ENCODE measurements at places on chromosomes 3 and 15.

DNA sequence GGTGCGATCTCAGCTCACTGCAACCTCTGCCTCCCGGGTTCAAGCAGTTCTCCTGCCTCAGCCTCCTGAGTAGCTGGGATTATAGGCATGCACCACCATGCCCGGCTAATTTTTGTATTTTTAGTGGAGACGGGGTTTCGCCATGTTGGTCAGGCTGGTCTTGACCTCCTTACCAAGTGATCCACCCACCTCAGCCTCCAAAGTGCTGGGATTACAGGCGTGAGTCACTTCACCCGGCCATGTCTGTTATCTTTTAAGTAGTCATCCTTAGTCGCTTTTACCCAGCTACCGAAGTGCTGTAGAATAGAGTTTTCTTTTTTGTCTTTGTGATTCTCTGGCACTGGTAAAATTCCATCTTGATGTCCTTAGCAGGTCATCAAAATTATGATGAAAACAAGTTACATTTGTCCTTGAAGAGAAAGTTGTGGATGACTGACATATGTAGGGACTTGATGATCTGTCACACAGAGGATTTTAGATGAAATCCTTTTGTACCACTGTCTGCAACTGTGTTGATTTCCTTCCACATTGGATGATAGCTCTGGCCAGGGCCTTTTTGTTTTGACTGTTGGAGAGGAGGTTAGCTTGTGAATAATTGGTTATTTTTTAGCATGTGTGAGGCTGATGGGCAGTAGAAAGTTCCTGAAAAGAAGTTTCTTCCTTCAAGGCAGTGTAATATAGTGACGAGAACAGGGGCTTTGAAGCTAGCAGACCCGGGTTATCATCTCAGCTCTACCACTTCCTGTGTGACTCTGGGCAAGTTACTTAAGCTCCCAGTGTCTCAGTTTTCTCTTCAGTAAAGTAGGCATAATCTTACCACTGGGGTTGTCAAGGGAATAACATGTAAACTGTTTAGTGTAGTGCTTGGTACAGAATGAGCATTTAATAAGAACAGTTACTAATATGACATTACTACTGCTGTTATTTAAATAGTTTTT is 18.8 kb downstream of the ATG7 start:
- DNase-seq = peak; percentile 30

DNA sequence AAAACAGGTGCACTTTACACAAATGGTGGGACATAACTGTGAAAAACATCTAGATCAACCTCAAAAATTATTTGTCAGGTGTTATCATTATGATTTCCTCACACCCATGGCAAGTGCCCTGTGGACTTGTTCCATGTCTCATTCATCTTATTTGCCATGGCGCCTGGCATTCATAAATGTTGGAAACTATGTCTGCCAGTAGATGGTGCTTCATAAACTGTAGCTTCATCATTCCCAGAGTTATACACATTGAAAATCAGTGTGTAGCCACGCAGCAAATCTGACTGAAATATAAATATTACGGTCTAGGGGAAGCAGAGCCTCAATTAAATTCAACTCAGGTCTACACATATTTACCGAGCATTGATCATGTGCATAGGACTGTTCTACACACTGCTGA is 90.7 kb downstream of the IMPG2 start:
- DNase-seq = no peak

DNA sequence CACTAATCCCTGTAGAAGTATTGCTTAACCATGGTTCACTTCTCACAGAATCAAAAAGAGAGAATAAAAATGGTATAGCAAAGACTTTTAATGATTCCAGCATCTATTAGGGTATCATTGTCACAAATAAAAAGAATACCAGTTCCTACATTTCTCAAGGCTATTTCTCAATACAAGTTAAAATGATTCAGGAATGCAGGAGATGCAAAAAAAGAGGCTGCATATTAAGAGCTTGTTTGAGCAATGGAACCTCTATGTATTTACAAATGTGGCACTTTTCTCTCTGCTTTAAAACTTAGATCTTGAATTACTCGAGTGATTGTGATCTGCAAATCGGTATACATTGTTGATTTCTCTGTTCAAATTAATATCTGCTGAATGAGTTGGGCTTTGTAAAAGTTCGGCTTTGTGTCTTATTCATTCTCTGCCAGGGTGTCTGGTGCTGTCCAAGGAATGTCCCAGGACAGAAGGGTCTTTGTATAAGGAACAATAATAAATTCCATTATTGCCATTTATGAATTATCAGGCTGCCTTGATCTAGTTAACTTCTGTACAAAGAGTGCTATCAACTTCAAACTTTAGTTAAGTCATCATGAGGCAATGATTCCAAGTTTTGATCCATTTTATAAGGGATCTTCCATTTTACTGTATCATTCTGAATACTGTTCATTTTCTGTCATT is 364.2 kb downstream of the RBMS3 start:
- DNase-seq = no peak

GRCh38 chr15:74461847-74462511 is 1.0 kb upstream of the UBL7 start:
- DNase-seq = no peak

DNA sequence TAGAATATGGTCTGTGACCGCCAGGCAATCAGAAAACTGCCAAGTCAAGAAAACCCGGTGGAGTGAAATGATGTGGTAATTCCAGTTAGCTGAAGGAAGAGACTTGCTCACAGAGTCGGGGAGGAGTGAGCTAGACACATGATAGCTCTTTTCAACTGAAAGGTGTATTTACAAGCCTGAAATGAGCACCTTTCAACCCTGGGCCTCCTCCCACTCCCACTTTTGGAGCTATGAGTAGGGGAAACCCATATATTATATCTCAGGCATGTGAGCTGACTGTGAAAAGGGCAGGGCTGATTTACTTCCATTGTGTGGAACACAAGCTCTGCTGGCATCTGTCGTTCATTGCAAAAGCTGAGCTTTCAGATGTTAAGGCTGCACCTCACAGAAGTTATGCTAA is 960.2 kb downstream of the TUSC7 start:
- no peak for DNase-seq

DNA sequence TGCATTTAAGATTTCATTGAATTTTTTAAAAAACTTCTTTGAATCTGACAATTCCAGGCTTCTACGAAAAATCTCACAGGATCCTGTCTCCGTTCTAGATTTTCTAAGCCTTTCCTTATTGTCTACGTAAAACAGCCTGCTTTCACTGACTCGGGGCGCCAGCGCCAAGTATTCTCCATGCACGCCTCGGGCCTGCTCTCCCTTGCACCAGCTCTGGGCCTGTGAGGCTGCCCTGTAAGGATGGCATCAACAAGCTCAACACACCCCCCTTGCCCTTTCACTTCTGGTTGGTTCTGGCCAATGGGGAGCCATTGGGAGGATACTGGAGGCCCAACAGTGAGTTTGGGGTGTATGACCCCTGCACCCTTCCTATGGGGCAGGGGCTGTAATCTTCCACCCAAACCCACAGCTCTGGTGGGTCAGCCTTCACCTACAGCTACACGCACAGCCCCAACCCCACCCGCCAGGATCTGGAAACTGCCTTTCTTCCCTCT is 47.8 kb downstream of the SLC41A3 start:
- no peak for DNase-seq

DNA sequence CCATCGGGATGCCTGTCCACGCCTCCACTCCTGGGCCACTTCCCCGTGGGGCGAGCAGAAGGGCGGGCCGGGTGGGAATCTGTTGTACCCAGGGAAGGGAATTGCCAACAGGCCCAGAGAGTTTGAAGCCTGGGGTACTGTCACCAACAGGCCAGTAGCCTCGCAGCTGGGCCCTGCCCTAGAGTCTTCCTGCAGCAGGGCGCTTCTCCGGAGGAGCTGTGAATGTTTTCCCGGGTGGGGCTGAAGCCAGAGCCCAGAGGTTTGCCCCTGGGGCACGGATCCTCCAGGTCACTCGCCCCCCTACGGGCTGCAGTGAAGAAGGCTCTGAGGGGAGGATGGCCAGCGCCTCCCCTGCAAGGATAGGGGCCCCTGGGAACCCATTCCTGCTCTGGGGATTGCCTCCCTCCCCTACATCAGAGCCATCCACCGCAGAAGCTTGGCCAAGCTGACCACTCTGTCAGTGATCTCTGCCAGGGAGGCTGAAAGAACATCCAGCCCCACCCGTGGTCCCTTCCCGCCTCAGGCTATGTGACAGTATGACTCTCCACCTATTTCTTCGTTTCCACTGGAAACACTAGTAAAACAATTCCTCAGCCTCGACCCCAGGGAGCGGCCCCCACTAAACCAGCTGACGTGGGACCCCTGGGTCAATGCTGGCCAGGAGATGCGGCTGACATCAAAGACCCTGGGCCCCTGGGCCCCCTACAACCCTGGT is 16.8 kb downstream of the CIDEC start:
- DNase-seq = no peak

DNA sequence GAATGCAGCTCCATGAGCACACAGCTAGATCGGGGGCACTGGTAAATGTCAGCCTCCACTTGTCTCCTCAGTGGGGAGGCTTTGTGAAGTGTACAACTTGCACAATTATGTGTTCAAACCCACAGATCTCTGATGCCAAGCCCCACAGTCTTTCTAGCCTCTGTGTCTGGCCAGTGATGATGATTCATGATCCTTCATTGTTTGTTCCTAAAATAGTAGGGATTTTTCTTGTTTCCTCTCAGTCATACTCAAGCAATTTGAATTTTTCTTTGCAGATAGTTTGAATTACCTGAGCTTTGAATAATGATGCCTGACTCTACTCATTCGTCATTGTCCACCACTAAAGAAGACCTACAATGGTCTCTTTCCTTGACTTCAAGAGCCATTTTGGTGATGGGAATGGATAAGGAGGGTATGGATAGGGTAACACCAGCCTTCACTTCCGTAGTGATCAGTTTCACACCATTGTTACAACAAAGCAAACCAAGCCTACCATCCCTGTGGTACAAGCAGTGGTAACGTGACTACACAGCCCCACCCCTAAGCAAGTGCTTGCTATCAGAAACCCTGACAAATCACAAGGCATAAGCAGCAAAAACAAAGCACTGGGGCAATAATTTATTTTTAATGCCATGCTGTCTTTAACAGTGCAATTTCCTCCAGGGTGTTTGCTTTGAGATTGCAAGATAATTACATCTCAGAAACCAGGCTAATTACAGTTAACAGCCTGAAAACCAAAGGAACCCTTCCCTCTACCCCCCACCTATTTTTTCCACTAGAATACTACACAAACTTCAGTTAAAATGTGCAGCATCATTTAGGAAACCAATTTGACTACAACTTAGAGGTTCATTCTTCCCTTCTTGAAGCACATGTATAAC is 114.1 kb upstream of the PPP2R3A start:
- no peak for DNase-seq

GRCh38 chr15:71743861-71744382 is 66.4 kb upstream of the NR2E3 start:
- DNase-seq = peak; percentile 61

DNA sequence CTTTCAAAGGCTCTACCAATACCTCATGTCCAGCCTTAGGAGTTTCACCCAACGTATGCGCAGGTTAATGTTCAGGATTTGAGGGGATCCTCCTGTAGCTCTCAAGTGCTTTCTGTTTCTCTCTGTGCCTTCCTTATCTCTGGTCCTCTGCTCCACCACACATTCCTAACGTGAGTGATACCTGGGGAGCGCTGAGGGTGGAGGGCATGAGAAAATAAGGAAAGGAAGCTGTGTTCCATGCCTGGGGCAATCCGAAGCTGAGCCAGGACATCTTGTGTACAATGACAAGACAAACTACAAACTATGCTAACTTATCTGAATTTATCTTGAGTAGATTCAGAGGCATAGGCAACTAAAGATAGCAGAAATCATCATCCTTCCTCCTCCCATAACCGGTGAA is 136.4 kb downstream of the SST start:
- no peak for DNase-seq

DNA sequence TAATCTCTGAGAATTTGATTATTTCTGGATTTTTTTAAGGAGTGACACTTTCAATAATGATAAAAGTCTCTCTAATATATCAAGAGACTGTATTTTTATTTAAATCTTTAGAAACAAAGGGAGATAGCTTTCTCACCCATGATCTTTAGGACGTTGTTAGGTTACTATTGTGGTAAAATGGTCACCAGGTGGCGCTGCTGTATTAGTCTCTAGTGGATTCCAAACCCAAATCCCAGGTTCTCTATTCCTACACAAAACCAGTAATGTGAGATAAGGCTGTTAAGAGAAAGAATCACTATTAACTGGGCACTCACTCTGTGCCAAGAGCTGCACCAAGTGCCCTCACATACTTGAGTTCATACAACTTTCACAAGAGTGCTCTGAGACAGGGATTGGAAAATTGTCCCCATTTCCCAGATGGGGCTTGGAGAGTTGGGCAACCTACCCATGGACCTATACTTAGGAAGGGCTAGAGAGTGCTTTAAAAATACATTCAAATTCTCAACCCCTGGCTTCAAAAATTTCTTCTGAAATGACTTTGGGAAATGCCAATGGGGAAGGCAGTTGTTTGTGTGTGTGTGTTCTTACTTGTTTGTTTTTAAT is 593.4 kb upstream of the TGFBR2 start:
- DNase-seq = peak; percentile 51

- DNase-seq = no peak
Observed at GRCh38 chr3:33799202-33799551, 747 bp downstream of the PDCD6IP start.

DNA sequence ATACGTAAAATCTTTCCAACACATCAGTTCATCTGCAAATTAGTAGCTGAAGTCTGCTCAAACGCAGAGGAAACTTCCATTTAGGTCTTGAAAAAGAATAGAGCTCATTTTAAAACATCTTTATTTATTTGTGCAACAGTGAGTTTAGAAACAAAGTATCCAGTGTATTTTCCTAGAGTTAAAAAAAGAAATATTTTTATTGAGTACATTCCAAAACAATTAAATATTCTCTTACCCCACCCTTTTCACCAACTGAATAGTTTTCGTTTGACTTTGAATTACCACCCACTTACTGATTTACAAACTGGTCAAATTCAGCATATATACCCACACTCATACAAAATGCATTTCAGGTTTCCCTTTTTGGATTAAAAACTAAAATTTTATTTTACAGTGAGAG is 104.7 kb downstream of the ZBTB20 start:
- no peak for DNase-seq

DNA sequence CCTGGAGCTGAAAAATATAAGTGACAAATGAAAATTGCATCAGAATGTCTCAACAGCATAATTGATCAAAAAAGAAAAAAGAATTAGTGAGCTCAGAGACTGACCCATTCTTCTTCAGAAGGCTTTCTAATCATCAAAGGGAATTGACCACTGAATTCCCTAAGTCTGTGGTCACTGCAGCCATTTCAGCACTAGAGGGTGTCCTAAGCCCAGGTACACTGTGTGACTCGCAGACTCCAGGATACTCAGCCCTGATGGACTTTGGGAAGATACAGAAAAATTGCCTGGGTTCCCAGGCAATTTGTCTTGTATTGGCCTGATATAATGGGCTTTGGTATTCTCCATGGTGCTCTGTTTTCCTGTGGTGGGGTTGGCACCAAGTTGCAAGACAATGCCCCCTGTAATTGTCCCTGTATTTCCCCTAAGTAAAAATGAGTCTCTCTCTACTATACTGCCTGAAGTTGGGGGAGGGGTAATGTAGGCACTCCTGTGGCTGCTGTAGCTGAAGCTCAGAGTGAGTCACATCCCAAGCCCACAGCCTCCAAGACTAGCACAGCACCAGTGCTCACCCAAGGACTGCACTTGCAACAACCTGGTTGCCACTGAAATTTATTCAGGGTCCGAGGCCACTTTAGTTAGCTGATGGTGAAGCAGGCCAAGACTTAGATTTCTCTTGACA is 256.0 kb upstream of the STAC start:
- no peak for DNase-seq

- no peak for DNase-seq
Observed at GRCh38 chr3:149605902-149606301, 51.9 kb downstream of the WWTR1 start.

Measured in activated T-cell treated with anti-CD3 and anti-CD28 coated beads, Interleukin-2, amount 50 U/mL, for 48 hours (primary cell).